Metanephros (tissue), 2 donors: ENCODE measurements at places on chromosomes 6 and 20. TPM values are rescaled to one million over a fixed set of nuclear protein-coding genes. Genes with fewer than 3 reads are reported as not detected.

Gene C4A
- total RNA-seq: 48.4 TPM

Gene CYP21A2
- 0.64 TPM for total RNA-seq

Gene SLC22A23
- 16.2 TPM for total RNA-seq

Gene MAK
- 0.53 TPM for total RNA-seq

Gene LHFPL5
- total RNA-seq: not detected

Gene SLC25A27
- total RNA-seq: 31.8 TPM

Gene MCHR2
- total RNA-seq: not detected

Gene EFCAB8
- total RNA-seq: not detected

Gene OXT
- total RNA-seq: not detected

Gene COL11A2
- 6.9 TPM for total RNA-seq

Gene MYT1
- total RNA-seq: 0.29 TPM

Gene C20orf202
- 0.47 TPM for total RNA-seq

Gene C6orf163
- total RNA-seq: 6.2 TPM

Gene IL17A
- total RNA-seq: not detected

Gene TPD52L1
- total RNA-seq: 44.3 TPM

Gene ZSCAN23
- total RNA-seq: 13.2 TPM

Gene SIGLEC1
- total RNA-seq: 4.4 TPM

Gene HTR1E
- 0.93 TPM for total RNA-seq

Gene ZBP1
- total RNA-seq: 0.23 TPM

Gene MAFB
- 47.9 TPM for total RNA-seq

Gene HMGCLL1
- 6.7 TPM for total RNA-seq

Gene NECAB3
- total RNA-seq: 30.3 TPM

Gene MCCD1
- 9.8 TPM for total RNA-seq

Gene WFDC12
- total RNA-seq: not detected

Gene CAPN11
- 0.35 TPM for total RNA-seq

Gene CDH4
- 4.8 TPM for total RNA-seq

Gene C6orf52
- total RNA-seq: 0.47 TPM
